SIG-M5 (cell line): ENCODE measurements at places on chromosomes 1 and 21.

GRCh38 chr1:227561241-227561907 lies 2.0 kb upstream of the ZNF678 start:
- DNase-seq: no peak

GRCh38 chr1:187549540-187549939 lies 720.8 kb downstream of the PLA2G4A start:
- DNase-seq: no peak

GRCh38 chr1:13813398-13814012 lies 113.5 kb downstream of the PRDM2 start:
- DNase-seq: no peak

GRCh38 chr1:211382182-211382713 lies 55.6 kb downstream of the TRAF5 start:
- no peak for DNase-seq

DNA sequence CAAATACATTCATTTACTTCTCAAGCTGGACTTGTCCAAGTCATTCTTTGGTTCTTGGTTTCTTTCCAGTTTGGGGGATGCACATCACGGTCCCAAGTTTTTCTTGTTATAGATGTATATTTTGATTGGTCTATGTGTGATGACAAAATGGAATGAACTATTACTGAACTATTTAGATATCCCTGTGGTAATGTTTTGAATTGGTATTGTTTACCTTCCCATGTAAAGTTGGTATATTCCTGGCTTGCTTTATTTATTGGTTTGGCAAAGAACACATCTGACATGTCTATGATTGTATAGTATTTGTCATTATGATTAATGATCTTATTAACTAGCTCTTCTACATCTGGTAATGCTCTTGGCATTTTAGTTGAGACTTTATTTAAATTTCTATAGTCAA lies 22.4 kb upstream of the ZNF692 start:
- no peak for DNase-seq

GRCh38 chr1:193185901-193186731 lies at the start of gene B3GALT2:
Gene B3GALT2 (minus strand): TSS chr1:193186613. CDS start chr1:193181562, 5,051 bp downstream.
- DNase-seq: no peak

GRCh38 chr1:119294722-119295121 lies 73.9 kb upstream of the HAO2 start:
- DNase-seq: no peak

DNA sequence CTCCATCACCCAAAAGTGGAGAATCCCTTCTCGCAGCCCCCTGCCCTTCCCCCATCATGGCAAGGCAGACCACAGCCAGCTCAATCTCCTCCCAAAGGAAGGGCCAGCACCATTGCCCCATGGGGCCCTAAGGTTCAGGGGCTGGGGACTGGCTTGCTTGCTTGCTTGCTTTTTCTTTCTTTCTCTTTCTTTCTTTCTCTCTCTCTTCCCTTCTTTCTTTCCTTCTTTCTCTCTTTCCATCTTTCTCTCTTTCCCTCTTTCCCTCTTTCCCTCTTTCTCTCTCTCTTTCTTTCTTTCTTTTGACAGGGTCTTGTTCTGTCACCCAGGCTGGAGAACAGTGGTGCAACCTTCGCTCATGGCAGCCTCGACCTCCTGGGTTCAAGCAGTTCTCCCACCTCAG lies 38.1 kb upstream of the CAMK1G start:
- DNase-seq: no peak

DNA sequence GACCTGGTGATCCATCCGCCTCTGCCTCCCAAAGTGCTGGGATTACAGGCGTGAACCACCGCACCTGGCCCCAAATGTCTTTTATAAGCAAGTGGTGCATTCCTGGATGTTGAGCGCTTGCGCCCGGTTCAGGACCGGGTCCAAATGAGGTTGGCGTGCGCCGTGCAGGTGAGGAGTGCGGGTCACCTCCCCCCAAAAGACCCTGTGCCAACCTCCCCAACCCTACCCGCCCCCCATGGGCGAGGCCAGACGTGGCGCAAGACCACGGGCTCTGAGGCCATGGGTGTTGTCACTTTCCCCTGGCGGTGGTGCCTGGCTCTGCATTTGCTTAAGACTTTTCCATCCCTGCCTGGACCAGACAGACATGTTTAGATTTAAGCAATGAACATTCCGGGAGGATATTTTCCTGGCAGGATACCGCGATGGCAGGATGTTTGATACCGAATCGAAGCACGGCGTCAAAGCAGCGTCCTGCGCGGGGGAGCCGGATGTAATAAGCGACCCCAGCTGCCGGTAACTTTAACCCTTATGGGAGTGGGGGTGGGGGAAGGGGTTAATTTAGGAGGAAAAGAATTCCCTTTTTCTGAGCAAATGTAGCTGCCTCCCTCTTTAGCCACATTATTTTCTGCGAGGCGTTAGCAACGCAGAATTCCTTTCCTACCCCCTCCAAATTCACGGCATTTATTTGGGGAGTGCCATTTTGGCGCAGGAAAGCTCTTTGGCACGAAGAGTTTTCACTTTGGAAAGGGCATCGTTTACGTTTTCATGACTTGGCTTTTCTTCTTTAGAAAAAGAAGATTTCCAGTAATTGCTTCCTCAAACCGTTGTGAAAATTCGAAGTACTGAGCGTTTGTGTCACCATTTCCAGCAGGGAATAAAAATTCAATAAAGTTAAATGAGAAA lies 27.8 kb upstream of the RNF187 start:
- DNase-seq: no peak

DNA sequence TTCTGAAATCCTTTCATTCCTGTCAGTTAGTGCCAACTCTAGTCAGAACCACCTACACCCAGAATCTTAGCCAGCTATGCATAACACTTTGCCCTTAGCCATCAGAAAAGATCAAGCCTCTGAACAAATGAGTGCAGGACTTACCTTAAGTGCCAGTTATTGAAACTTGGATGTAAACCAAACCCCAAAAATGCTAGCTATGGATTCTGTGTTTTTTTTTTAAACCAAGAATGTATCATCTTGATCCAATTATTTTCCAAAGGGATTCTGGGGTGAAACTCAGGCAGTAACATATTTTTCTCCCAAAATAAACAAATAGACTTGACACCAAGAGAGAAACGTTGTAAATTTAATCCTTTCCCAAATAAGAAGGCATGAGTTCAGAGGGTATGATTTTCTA lies 538.6 kb upstream of the ADAMTS5 start:
- DNase-seq: no peak

GRCh38 chr21:27206368-27206982 lies 239.6 kb upstream of the ADAMTS5 start:
- no peak for DNase-seq

- no peak for DNase-seq
Observed at GRCh38 chr21:44057960-44058651, 46.0 kb downstream of the TRAPPC10 start.

- DNase-seq: no peak
Observed at GRCh38 chr21:34100790-34101189, 27.4 kb downstream of the MRPS6 start.

- DNase-seq: no peak
Observed at GRCh38 chr1:39214998-39215873, 10.7 kb downstream of the MACF1 start.

- no peak for DNase-seq
Observed at GRCh38 chr1:229975047-229975446, 92.0 kb upstream of the GALNT2 start.

DNA sequence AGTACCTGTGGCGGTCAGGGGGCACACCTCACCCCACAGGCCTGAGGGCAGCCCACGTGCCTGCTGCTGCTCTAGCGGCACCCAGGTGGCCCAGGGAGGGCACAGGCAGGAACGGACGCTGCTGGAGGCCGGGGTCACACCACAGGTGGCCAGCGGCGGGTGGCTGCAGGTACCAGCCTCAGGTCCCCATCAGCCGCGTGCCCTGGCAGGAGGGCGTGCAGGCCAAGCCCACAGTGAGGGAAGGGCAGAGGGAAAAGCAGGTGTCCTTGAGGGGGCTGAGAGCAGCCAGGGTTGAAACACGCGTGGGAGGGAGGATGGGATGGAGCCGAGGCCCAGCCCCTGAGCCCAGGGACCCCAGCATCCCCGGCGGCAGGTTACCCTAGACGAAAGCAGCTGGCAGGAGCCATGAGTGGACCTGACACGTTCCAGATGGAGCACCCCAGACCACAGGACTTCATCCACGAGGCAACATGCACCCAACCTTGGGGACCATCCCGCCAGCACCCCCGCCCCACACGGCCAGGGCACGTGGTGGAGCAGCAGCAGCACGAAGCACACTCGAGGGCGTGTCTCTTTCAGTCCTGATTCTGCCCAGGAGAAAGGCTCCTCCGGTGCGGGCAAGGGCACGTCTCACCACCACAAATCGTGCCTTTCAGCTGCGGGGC lies 3.7 kb downstream of the SLC19A1 start:
- no peak for DNase-seq

DNA sequence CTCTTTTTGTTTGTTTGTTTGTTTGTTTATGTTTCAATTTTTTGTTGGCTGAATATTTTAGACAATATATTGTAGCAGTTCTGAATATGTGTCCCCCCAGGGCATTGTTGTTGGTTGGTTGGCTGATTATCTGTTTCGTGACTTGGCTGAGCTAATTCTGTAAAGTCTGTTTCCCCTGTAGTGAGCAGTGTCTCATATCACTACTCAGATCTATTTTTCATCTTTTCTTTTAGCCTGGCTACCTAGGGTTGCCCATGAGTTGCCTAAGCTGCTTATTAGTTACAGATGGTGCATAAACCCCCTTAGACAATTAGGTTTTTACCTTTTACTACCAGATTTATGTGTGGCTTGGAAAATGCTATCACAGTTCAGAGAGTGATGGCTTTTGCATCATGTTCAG lies 32.3 kb downstream of the CFAP57 start:
- DNase-seq: no peak

- DNase-seq: no peak
Observed at GRCh38 chr1:19427087-19427781, 58.1 kb downstream of the CAPZB start.

DNA sequence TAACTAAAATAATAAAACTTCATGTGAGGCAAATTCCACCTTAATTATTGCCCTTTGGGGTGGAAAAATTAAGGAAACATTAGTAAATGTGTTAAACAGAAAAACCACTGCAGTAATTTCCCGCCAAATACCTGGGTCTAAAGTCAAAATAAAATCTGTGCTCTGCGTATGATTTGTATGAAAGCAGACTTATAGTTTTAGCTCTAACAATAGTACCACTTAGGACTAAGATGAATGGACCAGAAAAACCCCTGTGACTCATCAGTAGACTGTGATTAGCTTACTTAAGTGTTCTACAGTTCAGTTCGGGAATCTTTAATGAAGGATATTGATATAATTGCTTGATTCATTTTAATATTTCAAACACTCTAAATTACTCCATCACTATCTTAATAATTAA lies 23.3 kb upstream of the C1orf105 start:
- no peak for DNase-seq

GRCh38 chr1:178098262-178098661 lies 4.4 kb downstream of the RASAL2 start:
- no peak for DNase-seq

DNA sequence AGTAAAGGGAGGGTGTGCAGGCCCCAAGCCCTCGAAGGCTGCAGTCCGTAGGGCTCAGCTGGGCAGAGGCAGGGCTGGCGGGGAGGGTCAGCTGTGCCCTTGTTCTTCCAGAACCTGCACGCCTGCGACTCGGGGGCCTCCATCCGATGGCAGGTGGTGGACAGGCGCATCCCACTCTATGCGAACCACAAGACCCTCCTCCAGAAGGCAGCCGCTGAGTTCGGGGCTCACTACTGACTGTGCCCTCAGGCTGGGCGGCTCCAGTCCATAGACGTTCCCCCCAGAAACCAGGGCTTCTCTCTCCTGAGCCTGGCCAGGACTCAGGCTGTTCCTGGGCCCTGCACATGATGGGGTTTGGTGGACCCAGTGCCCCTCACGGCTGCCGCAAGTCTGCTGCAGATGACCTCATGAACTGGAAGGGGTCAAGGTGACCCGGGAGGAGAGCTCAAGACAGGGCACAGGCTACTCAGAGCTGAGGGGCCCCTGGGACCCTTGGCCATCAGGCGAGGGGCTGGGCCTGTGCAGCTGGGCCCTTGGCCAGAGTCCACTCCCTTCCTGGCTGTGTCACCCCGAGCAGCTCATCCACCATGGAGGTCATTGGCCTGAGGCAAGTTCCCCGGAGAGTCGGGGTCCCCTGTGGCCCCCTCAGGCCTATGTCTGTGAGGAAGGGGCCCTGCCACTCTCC lies 13.6 kb upstream of the LRRC3 start:
- DNase-seq: no peak

- DNase-seq: no peak
Observed at GRCh38 chr1:203478986-203479385, 3.4 kb downstream of the PRELP start.

GRCh38 chr1:66350001-66350547 lies 183.9 kb upstream of the SGIP1 start:
- DNase-seq: no peak

- no peak for DNase-seq
Observed at GRCh38 chr1:197632651-197633050, 142.6 kb downstream of the DENND1B start.

GRCh38 chr1:53326598-53327181 lies 1.2 kb downstream of the LRP8 start:
- no peak for DNase-seq

- DNase-seq: no peak
Observed at GRCh38 chr1:209399800-209400199, 183.7 kb upstream of the CAMK1G start.

- DNase-seq: no peak
Observed at GRCh38 chr1:75502776-75503175, 108.1 kb downstream of the SLC44A5 start.

GRCh38 chr1:239858057-239858456 lies 233.6 kb upstream of the FMN2 start:
- DNase-seq: no peak

- DNase-seq: no peak
Observed at GRCh38 chr1:171937938-171938337, 96.6 kb downstream of the DNM3 start.

GRCh38 chr1:234628089-234628488 lies 18.1 kb upstream of the IRF2BP2 start:
- no peak for DNase-seq

DNA sequence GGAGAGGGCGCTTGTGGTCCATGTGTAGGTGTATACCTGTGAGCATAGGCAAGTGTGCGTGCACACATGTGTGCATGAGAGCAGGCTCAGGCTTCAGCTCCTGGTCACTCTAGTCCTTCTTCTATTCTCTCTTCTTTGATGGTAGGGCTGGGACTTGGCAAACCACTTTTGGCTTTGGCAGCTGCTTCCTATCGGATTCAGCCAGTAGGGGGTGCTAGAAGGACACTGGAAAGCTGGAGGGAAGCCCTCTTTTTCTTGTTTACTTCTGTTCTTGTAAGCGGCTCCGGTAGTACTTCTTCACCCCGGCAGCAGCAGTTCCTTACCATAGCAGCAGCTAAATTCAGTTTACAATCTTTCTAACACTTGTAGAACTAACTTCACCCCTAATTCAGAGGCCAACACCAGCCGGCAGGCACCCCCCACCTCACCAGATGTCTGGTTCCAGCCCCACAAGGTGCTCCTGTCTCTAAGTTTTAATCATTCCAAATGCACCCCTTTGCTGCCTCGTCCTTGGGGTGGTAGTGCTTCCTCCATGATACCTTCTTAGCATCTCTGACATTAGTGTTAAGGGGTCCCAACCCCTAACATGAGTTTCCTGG lies 25.1 kb downstream of the NENF start:
- DNase-seq: no peak

GRCh38 chr1:5375481-5375880 lies 616.7 kb downstream of the NPHP4 start:
- no peak for DNase-seq
